Stimulated activated CD8-positive, alpha-beta memory T cell treated with anti-CD3 and anti-CD28 coated beads, Interleukin-15, amount 100 ng/mL, for 24 hours (primary cell): ENCODE measurements at places on chromosomes 2 and 18.

- no peak for DNase-seq
Observed at GRCh38 chr18:649341-649740, 8.1 kb upstream of the TYMS start.

- no peak for DNase-seq
Observed at GRCh38 chr18:47050468-47050867, 15.0 kb upstream of the ELOA2 start.

DNA sequence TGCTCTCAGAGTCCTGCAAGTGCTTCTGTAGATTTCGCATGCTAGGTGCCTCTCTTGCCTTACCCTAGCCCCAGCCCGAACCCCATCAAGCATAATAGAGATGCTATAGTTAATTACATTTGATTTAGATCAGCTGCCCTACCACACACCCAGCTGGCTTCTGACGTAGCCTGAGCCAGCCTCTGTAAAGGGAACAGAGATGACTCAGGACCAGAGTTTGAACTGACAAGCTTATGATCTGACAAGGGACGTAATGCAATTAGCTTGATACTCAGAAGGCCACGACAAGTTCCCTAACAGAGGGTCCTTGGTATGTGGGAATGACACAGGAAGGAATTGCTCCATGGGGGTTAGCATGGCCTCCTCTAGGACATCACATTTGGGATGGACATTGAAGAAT, 126.6 kb downstream of the LRATD1 start:
- DNase-seq: no peak

- no peak for DNase-seq
Observed at GRCh38 chr2:63066838-63067237, 16.2 kb downstream of the OTX1 start.

- DNase-seq: no peak
Observed at GRCh38 chr2:32783469-32783868, 155.6 kb downstream of the TTC27 start.

DNA sequence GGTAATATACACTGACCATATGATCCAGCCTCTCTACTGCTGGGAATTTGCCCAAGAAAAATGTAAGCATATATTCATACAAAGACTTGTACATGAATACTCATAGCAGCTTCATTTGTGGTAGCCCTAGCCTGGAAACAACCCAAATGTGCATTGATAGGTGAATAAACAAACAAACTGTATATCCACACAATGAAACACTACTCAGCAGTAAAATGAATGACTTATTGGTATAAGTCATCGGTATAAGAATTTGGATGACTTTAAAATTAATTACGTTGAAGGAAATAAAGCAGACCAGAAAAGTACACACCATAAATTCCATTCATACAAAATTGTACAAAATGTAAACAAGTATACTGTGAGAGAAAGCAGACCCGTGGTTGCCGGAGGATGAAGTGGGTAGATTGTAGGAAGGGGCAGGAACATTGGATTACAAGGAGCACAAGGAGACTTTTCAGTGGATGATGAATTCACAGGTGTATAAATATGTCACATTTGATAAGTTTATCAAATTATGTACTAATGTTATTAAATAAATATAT, 376.7 kb downstream of the TDRD15 start:
- no peak for DNase-seq
